ENCODE measurements at places on chromosomes 7 and 10.

- peak; percentile 18 for DNase-seq
These were observed 25.2 kb downstream of the SORBS1 start for GRCh38 chr10:95536017-95536416.

DNA sequence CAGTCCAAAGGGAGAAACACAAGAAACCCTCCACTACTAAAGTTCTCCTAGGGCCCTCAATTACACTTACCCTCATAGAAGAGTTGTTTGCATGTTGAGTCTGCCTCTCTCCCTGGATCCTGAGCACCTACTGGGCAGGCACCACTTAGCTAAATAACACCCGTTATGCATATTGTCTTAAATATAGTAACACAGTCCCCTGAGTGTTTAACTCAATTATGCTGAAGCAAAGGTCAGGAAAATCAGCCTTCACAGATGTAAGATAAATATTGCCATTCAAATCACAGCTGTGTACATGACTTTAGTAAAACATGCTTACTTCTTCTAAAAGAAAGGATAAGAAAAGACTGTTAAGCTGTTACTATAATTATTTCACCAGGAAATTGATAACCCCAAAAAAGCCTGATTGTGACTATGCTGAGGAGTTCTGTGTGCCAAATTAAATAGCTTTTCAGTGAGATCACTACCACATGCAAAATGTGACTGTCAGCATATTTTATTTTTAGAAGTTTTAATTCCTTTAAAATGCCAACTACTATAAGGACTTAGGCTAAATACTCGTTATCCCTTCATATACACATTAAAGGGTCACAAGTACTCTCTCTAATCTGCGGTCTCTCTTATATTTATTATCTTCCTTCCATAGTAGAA lies 733.9 kb upstream of the PHF14 start:
- DNase-seq, result no peak

- no peak for DNase-seq
These were observed 38.1 kb downstream of the ADAP1 start for GRCh38 chr7:916291-916941.

- peak; percentile 70 for DNase-seq
These were observed 48.1 kb downstream of the INSYN2A start for GRCh38 chr10:127148066-127148932.

DNA sequence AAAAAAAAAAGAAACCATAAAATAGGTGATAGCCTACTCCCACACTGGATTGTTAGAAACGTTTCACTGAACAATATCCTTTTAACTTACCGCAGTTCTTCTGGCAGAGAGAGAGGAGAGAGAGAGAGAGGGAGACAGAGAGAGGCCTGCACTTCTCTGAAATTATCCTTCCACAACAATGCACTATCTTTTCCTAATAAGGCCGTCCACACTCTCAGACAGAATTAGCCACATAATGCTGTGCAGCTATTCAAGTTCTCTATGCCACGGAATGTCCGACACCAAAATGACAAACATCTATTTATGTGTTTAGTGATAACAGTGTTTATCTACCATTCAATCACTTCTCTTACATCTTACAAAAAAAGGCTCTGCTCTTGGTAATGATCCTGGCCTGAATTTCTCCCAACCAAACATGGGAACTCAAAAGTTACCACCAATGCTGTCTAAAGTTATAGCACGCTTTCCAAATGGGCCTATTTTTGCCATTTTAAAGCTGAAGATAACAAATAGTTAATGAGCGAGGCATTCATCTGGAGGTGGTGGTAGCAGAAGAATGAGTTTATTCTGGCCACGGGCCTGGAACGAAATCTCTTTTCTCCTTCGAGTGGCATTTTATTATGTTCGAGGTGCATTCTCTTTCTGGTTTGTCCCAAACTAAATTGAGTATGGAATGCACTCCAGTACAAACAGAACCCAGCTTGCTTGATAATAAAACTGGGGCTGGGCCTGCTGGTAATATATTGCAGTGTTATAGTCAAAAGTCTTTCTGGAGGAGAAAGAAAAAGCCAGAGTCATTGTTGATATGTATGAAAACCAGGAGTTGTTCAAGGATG lies 160.2 kb upstream of the SVIL start:
- peak; percentile 53 for DNase-seq

DNA sequence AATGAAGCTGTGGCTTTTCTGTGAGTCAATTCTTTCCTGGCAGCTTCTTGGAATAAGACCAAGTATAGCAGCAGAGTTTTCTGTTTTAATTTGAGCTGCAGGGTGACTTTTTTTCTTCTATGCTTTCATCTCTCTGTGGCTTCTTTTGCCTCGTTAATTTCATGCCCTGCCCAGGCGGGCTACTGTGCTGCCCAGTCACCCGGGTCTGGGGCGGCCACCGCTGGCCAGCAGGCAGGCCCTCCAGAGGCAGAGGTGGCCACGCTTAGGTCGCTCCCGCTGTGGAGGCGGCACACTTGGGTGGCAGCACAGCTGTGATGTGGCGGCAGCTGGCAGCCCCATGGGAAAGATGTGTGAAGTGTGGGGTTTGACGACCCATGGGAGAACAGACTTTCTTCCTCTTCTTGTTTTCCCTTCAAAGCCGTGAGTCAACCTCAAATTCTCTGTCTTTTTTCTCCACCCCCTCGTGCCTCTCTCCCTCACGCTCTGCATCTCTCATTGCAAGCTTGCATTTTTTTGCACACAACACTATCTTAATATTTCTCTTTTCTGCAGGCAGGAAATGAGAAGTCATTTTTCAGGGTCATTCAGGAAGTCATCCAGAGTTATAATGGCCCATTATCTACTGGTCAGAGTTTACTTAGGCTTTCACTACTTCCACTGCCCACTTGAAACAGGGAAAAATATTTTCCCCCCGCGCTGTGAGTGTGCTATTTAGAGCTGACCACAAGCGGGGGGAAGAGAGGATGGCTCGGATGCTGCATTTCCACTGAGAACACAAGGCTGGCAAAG lies 67.8 kb downstream of the EGFR start:
- peak; percentile 90 for DNase-seq

DNA sequence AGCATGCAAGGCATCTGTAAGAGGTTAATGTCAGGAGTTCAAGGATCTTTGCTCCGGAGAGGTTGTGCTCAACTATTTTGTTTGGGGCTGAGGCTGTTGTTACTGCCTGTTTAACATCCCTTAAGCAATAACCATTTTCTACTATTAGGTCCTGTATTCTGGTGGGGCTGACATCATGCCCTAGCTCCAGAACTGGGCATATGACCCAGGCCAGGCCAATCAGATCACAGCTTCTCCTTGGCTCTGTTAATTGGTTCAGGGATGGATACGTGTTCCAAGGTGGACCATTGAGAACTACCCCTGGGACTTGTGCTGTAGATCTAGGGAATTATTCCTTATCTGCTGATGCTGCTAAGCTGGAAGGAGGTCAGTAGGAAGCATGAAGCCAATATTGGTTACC lies 67.0 kb downstream of the SYPL1 start:
- no peak for DNase-seq

GRCh38 chr7:17613338-17614041 lies 315.0 kb downstream of the AHR start:
- no peak for DNase-seq

- DNase-seq, result peak; percentile 10
These were observed at the start of gene PLCE1 for GRCh38 chr10:93993782-93994437. Gene PLCE1, plus strand, starts transcription at chr10:93993931. Its CDS starts 37,116 bp downstream, at chr10:94031047.

DNA sequence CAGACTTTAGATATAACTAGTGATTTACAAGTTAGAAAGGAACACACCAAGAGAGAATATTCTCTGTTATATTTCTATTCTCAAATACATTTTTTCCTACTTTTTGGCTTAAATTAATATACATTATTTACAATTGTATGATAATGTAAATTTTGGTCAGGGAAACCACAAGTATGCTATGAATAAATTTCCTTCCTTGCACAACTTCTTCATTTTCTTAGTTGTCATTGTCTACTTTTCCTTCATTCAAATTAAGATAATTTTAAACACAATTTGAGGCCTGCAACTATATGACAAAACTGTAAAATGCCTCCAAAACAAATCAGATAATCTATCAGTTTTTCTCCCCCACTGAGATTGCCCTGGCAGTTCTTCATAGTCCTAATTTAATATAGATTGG lies 131.3 kb downstream of the CDK14 start:
- no peak for DNase-seq

DNA sequence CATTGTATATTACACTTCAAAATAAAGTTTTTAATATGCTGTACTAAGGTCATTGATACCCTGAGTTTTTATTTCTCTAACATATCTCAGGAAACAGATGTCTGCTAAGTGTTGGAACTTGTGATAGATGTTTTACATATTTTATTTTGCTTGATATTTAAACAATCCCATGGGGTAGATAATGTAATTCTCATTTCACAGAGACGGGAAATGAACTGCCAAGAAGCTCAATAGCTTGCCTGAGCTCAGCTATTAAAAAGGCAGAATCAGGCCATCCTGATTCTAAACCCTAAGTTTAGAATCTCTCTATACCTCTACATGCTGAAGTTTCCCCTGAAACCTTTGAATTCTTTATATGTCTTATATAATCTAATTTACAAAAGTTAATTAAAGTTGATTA lies 126.3 kb downstream of the LRRC18 start:
- no peak for DNase-seq

DNA sequence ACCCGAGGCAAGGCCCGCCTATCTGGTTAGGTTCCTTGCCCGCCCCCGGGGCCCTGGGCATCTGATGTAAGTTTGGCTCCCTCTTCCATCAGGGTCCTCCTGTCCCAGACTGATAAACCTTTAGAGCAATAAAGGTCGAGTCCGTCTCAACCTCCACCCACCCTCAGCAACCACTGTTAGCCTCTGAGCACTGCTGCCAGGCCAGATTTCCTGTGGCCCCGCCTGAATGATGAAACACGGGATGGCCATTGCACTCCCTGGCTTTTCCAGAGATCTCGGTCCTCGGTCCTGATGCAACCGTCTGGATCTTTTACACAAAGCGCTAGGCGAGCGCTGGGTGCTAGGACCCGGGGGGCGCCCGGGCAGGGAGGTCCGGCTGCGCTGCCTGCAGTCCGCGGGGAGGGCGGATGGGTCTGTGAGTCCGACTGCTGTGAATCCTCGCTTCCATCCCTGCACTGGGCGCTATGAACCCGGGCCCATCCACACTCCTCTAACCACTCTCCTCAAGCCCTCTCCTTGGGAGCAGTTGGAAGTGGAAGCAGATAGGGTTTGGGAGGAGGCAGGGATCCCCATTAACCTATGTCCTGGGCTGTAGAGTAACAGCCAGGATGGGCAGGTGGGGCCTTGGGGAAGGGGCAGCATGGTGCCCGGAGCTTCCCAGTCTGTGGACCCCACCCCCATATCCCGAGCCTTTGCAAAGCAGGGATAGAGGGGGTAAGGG lies 875 bp upstream of the DDIT4 start:
- peak; percentile 98 for DNase-seq

DNA sequence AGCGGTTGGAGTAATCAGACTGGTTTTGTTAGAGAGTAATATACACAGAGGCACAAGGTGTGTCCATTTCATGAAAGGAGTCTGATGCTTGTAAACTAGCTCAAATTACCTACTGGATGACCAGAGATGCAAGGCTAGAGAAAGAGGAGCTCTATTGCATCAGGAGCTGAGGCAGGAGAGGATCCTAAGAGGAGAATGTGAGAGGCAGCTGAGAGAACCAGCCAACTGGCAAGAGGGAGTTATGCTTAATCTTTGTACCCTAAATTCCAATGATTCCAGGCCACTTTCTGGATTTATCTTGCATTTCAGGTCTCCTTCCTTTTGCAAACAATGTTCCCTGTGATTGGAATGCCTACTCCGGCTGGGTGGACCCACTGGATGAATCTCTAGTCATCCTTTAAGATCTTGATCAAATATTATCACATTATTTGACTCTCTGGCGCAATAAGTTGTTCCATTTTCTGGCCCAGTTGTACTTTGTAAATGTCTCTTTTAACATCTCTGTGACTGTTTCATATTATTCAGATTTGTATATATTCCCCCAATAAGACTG lies 57.5 kb upstream of the PTPN12 start:
- DNase-seq, result peak; percentile 54

DNA sequence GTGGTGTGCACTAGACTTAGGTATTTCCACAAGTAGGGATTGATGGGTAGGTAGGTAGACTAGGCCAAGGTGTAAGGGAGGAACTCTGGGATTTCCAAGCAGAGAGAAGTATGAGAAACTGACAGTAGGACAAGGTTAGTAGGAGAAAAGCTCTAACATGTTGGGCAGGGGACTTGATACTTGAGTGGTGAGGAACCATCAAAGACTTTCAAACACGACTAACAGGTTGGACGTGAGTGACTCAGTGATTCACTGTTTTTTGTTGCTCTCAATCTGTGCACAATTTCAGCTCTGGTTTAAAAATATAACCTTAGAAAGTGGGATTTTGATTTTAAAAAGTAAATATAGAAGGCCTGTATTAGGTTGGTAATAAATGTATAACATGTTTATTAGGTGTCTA lies 44.4 kb downstream of the KLHDC10 start:
- DNase-seq, result no peak

DNA sequence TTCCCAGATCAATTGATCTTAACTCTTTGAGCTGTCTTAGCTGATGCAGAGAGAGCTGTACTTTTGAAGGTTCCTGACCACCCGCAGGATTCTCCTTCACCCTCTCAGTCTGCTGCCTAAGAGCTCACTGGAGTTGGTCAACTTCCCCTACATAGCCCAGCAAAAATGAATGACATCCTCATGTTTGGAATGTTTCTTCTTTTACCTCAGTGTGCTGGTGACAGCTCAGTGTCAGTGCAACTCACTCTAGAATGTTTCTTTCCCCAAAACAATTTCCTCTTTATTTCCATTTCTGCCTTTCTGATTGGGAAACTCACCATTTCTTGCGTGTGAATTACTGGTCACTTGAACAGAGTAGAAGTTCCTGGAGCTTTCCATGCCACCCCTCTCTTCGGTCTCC lies 48.7 kb downstream of the LSMEM1 start:
- no peak for DNase-seq

GRCh38 chr7:116331020-116331419 lies 120.7 kb downstream of the TES start:
- peak; percentile 79 for DNase-seq

DNA sequence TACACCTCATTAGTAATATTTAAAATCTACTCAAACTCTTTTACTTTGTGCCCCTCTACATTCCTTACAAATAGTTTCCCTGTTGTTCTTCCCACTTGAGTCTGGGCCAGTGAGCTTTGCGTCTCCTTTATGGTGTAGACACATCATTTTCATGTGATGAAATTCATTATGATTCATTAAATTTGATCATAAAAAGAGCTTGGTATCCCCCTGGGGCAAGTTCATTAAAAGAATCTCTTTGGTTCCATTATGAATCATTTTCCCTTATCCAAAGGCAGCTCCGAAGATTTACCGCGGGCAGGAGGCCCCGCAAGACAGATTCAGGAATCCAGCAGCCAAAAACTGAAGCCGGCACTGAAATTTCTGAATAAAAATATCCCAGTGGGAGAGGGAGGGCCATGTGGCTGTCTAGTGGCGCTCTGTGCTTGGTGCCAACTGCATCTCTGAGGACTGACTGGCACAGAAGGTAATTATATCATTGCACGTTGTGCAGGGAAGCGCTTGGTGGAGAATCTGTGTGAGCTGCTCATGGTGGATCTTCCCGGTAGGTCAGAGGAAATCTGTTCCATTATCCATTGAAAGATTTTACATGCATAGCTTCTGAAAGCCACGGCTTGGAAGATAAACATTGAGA lies 151.4 kb upstream of the PITRM1 start:
- peak; percentile 69 for DNase-seq

GRCh38 chr10:62839590-62839989 lies 23.4 kb upstream of the EGR2 start:
- no peak for DNase-seq

Data from cardiac fibroblast (primary cell).